ENCODE measurements at places on chromosomes 5 and 9.

- peak; percentile 90 for DNase-seq
Observed at GRCh38 chr5:141326088-141326854, 4.0 kb upstream of the PCDHGA1 start.

DNA sequence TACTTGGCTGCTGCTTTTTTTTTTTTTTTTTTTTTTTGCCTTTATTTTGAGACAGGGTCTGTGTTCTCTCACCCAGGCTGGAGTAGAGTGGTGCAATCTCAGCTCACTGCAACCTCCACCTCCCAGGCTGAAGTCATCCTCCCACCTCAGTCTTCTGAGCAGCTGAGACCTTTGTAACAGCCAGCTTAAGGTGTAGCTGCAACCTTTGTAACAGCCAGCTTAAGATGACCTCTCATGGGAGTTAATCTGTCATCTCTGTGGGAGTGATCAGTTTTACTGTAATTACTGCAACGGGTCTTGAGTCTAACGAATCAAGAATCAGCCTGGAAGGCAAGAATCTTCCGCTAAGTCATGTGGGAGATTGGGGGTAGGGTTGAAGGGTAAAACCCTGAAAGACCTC, 31.6 kb upstream of the SNX2 start:
- no peak for DNase-seq

- no peak for DNase-seq
Observed at GRCh38 chr5:173885054-173885443, 3.1 kb upstream of the CPEB4 start.

GRCh38 chr9:108191065-108191464, 664.7 kb downstream of the ACTL7B start:
- DNase-seq: no peak

DNA sequence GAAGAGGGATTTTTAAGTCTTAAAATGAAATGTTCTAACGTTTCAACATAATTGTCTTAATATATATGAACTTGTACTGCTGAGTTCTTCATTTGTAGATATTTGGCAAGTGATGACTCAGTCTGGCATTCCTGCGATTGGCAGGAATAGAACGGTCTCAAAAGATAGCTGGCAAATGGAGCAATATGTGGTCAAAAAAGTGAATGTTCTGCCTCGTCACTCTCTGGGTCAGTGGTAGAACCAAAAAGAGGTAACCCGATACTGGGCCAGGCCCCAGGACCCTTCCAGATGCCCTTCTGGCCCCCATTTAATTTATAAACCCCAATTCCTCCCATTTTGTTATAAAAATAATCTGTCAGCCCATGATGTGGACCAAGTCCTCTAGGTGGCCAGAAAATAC, 39.2 kb downstream of the ZNF366 start:
- DNase-seq: no peak

DNA sequence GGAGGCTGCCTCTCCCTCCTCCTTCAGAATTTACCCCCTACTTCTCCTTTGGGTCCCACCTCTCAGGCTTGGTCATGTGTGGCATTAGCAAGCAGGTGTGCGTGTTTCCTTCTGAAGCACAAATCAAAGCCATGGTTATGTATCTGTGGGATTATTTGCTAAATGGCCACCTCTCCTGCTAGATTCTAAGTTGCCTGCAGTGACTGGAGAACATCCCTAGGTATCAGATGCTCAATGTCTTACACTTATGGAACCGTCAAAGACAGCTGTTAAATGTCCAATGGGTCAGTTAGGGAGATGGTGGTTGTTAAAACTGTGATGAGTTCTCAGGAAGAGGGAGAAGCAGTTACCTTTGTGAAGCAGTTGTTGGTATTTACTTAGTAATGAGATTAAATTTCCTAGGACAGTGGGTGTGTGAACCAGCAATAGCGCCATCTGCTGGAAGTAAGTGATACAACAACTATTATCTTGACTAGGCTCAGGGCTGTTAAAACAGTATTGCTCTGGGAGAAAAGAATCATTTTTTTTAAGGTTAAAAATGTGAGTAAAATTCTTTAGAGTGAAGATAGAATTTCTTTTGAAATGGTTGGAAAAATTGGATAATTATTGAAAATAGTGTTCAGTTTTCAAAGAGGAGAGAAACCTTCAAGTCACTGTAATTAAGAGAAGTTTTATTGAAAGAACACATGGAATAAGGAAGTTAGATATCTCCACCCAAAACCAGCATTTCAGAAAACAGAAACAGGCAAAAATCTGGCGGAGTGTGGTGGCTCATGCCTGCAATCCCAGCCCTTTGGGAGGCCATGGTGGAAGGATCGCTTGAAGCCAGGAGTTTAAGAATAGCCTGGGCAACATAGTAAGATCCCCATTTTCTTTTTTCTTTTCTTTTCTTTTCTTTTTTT, 71.3 kb downstream of the TMC1 start:
- peak; percentile 63 for DNase-seq

- peak; percentile 60 for DNase-seq
Observed at GRCh38 chr9:78866207-78867132, 569.5 kb downstream of the PSAT1 start.

DNA sequence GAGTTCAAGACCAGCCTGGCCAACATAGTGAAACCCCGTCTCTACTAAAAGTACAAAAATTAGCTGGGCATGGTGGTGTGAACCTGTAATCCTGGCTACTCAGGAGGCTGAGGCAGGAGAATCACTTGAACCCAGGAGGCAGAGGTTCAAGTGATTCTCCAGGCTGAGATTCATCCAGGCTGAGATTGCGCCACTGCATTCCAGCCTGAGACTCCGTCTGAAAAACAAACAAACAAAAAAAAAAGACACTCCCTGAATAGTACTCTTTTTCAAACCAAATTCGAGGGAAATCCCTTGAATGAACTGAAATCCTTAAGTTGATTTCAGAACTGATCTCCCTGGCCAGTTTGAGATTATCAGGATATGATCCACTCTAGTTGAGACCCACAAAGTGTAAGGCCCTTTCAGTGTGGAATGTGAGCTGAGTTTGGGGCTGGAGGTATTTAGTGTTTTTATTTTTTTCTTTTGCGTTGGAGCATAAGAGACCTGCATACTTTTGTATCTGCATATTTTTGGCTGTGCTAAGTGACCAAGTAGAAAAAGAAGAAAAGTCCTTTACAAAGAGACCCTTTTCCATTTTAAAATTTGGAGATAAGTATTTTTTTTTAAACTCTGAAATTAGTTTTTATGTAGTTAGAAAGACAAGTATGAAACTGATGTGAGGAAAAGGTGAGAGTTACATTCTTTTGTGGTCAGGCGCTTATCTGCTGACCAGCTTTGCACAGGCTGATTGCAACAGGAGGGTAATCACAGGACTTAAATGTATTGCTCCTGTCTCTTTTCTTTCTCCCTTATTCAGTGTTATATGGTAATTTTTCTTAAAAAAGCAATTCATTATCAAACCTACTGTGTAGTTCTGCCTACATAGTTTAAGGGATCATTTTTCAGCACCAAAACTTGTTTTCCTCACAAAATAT, 42.9 kb downstream of the TMEFF1 start:
- DNase-seq: no peak

- DNase-seq: no peak
Observed at GRCh38 chr9:114467226-114467750, 38.0 kb downstream of the WHRN start.

DNA sequence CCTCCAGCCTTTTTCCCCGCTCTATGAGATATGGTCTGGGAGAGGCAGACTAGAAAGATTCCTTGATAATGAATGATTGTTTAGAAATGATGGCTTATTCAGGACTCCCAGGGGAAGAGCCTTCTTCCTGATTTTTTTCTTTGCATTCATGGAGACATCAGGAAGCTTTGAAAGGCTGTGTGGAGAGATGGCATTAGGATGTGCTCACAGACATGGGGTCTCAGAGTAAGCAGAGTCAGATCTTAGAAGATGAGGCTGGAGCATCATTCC, 37.1 kb downstream of the PPARGC1B start:
- no peak for DNase-seq

GRCh38 chr9:33185858-33186257, 18.7 kb upstream of the B4GALT1 start:
- no peak for DNase-seq

All from RKO (cell line).